ENCODE measurements at places on chromosomes 13 and 19. TPM values are rescaled to one million over a fixed set of nuclear protein-coding genes. Genes with fewer than 3 reads are reported as not detected.

Gene ACER1
- total RNA-seq: not detected

Gene ZNF266
- total RNA-seq: 5.7 TPM

Gene LRG1
- total RNA-seq: not detected

Gene PLA2G4C
- total RNA-seq: 11.8 TPM

Gene MEIOSIN
- not detected for total RNA-seq

Gene ZNF223
- 4.1 TPM for total RNA-seq

Gene SOX21
- total RNA-seq: not detected

Gene FUT3
- total RNA-seq: not detected

Gene ZNF296
- total RNA-seq: not detected

Gene ERFL
- 0.09 TPM for total RNA-seq

Gene NLRP9
- total RNA-seq: not detected
